Stimulated activated CD4-positive, alpha-beta T cell treated with anti-CD3 and anti-CD28 coated beads, Interleukin-1b, Interleukin-23, amount 100 ng/mL, for 24 hours (primary cell): ENCODE measurements at places on chromosomes 3 and 15.

DNA sequence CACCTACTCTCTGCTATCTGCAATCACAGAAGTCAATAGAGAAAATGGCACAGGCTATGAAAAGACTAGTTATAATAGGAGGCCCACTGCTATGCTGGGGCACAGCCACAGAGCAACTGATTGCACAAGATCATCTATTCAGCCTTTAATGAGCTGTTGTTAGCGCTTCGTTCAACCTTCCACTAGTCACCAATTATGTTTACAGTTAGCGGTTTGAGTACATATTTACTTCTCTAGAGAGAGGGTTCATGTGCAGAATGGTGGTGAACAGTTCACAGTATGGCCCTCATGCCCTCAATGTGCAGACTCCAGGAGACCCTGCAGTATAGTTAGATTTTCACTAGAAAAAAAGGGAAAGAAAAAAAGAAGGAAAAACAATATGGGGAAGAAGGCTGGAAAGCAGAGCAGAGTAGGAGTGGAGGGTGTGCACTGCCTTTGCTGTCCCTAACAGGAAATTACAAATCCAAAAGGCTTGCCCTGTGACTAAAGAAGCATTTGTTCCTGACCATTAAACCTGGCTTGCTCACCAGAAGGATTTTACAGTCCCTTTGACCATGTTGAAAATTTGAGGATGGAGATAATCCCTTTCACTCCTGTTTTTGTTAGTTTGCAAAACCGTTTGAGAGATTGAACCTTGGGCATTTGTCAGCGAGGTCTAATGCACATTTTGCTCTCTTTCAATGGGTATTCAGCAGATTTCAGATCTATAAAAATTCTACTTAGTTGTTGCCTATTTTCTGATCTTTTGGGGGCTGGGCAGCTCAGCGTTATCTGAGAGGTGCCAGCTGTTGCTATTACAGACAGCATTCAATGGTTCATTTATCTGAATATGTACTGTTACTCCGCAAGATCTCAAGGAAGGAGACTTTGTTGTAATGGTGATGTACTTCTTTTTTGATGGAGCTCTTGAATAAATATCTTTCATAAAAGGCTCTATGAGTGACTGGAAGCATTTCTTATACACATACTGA is 296.1 kb downstream of the LSAMP start:
- DNase-seq, result no peak

- no peak for DNase-seq
These were observed 11.7 kb upstream of the ARL14 start for GRCh38 chr3:160665231-160665630.

DNA sequence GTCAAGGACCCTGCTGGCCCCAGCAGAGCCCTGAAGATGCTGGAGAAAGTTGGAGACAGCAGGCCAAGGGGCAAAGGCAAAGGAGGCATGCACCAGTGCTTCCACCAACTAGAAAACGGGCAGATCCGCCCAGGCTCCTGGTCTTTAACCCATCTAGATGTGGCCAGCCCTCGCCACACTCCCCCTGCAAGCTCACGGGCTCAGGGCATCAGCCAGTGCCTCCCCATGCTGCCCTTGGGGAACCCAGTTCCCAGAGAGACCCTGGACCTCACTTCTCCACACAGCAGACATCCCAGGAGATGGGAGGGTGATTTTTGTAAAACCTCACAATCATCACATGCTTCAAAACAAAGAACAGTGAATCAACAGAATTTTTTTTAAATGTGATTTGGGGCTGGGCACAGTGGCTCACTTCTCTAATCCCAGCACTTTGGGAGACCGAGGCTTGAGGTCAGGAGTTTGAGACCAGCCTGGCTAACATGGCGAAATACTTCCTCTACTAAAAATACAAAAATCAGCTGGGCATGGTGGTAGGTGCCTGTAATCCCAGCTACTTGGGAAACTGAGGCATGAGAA is 24.5 kb downstream of the CYFIP1 start:
- no peak for DNase-seq

DNA sequence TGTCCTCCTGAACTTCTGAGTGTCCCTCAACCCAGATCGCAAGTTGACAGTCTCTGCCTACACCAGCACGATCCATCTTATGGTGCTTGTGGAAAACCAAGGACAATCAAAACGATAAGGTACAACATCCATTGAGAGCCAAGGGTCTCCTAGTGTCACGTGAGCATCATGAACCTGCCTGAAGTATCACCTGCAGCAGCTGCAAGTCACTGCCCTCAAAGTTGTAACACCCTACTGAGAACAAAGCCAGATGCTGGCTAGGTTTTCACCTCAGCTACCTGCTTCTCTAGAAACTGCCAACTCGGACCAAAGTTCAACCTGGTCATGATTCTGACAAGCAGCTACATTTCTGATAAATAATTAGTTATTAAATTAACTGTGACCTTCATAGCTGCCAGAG is 17.5 kb downstream of the C2CD4B start:
- DNase-seq, result no peak

GRCh38 chr15:78932258-78932808 is 12.5 kb downstream of the CTSH start:
- no peak for DNase-seq

- DNase-seq, result no peak
These were observed 97.1 kb downstream of the SLC25A26 start for GRCh38 chr3:66317750-66318376.

- DNase-seq, result no peak
These were observed 30.3 kb downstream of the TPRG1 start for GRCh38 chr3:189202106-189202505.

DNA sequence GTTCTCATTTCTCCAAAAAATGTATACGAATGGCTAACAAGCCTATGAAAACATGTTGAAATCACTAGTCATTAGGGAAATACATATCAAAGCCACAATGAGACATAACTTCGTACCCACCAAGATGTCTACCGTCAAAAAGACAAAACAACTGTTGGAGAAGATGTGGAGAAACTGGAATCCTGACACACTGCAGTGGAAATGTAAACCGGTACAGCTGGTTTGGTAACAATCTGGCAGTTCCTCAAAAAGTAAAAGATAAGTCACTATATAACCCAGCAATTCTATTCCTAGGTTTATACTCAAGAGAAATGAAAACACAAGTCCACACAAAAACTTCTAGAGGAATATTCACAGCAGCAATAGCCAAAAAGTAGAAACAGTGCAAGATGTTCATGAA is 7.0 kb downstream of the SCAPER start:
- DNase-seq, result no peak

DNA sequence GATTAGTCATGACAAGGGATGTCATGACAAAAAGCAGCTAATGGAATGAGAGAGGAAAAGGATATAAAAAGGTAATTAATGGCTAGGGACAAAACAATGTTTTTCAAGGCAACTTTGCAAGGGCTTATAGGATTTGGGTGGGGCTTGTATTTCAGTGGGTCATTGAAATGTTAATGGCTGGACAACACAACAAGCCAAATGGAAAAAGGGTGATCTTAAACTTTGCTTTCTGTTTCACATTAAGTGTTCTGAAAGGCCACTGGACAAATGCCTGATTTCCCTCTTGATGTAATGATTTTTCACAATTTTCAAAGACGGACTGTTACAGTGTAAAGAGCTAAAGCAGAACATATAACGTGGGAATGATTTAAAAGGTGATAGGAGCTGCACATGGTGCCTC is 345.0 kb downstream of the TUSC7 start:
- no peak for DNase-seq

GRCh38 chr15:47717036-47717612 is at the start of gene SEMA6D:
TSS of gene SEMA6D (plus strand) at chr15:47717505. CDS start at chr15:47759799, 42,294 bp downstream.
- DNase-seq, result no peak
